ENCODE measurements at places on chromosomes 7 and 10.

DNA sequence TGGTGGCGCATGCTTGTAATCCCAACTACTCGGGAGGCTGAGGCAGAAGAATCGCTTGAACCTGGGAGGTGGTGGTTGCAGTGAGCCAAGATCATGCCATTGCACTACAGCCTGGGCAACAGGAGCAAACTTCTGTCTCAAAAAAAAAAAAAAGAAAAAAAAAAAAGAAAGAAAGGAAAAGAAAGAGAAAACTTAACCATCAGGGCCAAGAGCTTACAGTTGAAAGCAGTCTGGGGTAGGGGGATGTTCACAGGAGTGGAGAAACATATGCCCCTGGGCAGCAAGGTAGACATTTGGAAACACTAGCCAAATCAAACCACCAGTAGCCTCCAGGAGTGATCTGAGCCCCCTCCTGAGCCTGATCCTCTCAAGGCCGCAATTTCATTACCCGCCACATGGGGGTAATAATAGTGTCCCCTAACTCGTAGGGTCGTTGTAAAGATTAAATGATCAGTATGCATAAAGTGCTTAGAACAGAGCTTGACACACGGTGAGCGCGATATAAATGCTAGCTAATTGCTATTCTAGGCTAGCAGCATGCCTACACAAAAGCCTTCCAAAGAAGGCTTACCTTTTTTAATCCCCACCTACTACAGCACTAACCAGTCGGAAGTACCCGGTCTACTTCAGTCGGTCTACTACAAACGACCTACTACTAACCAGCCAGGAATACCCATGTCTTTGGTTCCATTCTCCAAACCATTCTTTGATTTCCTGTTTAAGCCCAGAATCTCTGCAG is 274.3 kb upstream of the NEBL start:
- no peak for DNase-seq

DNA sequence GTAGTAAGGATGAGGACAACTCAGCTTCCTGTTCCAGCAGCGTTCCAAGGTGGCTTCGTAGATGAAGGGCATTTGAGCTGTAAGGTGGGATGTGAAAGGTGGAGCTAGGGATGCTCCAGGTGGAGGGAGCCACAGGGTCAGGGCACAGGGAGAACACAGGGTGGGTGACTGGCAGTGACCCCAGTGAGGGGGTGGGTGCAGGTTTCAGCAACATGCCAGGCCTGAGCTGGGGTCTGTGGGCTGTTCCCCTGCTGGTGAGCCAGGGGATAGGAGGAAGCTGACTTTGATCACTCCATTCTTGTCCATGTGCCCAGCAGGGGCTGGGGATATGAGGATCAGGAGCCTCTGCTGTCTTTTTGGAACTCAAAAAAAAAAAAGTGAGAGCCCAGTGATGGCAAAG is 33.2 kb downstream of the CDH23 start:
- DNase-seq = no peak

DNA sequence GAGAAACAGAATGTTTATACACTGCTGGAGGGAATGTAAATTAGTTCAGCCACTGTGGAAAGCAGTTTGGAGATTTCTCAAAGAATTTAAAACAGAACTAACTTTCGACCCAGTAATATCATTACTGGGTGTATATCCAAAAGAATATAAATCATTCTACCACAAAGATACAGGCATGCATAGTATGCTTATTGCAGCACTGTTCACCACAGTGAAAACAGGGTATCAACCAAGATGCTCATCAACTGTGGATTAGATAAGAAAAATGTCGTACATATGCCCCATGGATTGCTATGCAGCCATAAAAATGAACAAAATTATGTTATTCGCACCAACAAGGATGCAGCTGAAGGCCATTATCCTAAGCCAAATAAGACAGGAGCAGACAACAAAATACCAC is 343.1 kb upstream of the KCND2 start:
- DNase-seq = no peak

GRCh38 chr10:67978749-67979148 is 94.3 kb downstream of the SIRT1 start:
- DNase-seq = no peak

DNA sequence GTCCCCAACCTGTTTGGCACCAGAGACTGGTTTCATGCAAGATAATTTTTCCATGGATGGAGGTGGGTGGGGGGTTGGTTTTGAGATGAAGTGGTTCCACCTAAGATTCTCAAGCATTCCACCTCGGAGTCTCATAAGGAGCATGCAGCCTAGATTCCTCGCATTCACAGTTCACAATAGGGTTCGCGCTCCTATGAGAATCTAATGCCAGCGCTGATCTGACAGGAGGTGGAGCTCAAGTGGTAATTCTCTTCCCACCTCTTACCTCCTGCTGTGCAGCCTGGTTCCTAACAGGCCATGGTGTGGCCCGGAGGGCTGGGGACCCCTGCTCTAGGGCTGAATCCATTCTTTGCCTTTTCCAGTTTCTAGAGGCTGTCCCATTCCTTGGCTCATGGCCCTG is 19.1 kb upstream of the CDK1 start:
- no peak for DNase-seq

DNA sequence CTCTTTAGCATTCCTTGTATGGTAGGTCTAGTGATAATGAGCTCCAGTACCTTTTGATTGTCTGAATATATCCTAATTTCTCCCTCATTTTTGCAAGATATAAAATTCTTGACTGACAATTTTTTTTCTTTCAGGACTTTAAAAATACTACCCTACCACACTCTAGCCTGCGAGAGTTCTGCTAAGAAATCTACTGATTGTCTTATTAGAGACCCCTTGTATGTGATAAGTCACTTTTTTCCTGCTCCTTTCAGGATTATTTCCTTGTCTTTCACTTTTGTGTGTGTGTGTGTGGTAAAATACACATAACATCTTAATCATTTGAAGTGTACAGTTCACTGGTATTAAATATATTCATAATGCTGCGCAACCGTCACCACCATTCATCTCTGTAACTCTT is 68.7 kb upstream of the PPP1R9A start:
- DNase-seq = no peak

Data from NCI-H774 (cell line).